NCI-H1436 (cell line): ENCODE measurements at places on chromosomes 1 and 21.

- no peak for DNase-seq
These were observed 69.1 kb downstream of the COLGALT2 start for GRCh38 chr1:183968386-183968785.

DNA sequence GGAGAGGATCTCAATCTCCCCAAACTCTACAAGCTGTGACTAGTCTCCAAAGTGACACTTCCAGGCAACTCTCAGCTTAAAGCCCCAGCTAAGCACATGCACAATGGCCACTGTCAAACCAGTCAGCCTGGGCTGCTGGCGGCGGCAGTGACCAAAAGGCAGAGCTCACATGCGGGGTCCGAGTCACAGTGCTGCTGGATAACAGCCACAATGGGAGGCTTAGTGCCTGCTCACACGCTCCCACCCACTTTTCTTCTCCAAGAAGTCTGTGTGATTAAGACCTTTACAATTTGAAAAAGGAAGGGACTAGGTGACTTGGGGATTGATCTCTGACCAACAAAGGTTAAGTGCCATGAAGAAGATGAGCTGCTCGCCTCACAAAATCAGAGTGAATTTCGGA is 16.8 kb downstream of the RIPK4 start:
- no peak for DNase-seq

DNA sequence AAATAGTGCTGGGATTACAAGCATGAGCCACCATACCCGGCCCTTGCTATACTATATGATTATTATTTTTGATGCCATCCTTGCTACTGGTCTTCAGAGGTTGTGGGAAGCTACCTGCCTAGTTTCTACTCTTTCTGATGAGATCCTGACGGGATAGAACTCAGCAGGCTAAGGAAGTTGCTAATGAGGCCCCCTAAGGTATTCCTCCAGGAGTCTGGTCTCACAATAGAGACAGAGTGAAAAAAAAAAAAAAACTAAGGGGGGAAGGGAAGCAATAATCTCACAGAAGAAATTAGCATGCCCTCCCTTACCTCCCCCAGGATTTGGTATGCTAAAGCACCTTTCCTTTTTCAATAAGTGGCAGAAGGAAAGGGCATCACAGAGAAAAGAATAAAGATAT is 17.6 kb downstream of the INTS3 start:
- no peak for DNase-seq

- DNase-seq = no peak
These were observed 268.7 kb upstream of the SGIP1 start for GRCh38 chr1:66265268-66265667.

GRCh38 chr1:92536980-92537884 is 50.5 kb upstream of the GFI1 start:
- DNase-seq = no peak

- no peak for DNase-seq
These were observed 8.2 kb downstream of the SYT2 start for GRCh38 chr1:202702088-202702487.
